ENCODE measurements at places on chromosomes 16 and 17. TPM values are rescaled to one million over a fixed set of nuclear protein-coding genes. Genes with fewer than 3 reads are reported as not detected.

Gene RCVRN
- not detected for total RNA-seq

Gene CD300A
- total RNA-seq = 0.88 TPM

DNA sequence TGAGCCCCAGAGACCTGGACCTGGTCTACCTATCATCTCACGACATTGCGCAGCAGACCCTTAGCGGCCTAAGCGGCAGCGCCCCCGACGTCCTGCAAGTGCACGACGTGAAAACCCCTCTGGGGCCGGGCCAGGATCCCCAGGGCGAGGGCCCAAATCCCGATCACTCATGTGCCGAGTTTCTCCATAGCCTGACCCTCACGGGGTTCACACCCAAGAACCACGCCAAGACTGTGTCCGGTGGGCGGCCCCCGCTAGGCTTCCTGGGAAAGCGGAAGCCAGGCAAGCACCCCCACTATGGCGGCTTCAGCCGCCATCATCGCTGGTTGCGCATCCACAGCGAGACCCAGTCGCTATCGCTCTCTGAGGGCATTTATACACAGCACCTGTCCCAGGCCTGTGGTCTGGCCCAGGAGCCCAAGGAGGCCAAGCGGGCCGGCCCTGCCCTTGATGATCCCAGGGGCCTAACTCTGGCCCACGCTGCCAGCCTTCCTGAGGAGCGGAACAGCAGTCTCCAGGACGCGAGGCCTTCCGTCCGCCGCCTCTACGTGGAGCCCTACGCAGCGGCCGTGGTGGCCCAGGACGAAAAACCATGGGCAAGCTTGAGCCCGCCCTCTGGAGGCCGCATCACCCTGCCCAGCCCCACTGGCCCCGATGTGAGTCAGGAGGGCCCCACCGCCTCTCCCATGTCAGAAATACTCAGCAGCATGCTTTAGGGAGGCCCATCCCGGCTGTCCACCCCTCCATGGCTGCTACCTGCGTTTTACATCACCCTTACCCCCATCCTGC is 82.8 kb upstream of the NOG start:
- no peak overlapping the region for H3K4me3 ChIP-seq
- no peaks in the 10 kb centered on the region for H3K36me3 ChIP-seq
- H3K4me1 ChIP-seq = no peaks in the 10 kb centered on the region
- H3K27ac ChIP-seq = no peak overlapping the region
- H3K27me3 ChIP-seq = no peaks in the 10 kb centered on the region

DNA sequence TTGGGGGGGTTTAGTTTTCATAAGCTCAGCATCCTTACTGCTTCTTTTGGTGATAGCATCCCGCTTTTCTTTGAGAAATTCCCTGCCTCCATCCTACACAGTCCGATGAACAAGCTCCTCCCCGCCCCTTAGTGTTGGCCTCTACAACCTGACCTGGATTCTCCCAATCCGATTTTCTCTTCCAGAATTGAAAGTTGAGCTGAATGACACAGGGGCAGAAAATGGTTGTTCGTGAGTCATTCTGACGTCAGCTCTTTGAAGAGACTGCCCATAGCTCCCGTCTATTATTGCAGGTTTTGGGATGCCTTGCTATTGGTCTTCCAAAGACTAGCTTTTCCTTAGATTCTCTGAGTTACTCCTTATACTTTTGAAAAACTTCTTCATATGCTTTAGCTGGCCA is 279.7 kb downstream of the SLC39A11 start:
- H3K27ac ChIP-seq = no peak overlapping the region
- no peaks in the 10 kb centered on the region for H3K4me1 ChIP-seq
- peaks cover 46% of the 10 kb centered on the region for H3K36me3 ChIP-seq
- no peak for DNase-seq

Gene TNFRSF17
- not detected for total RNA-seq

Gene ITGB3
- total RNA-seq = 4.9 TPM

Measured in esophagus squamous epithelium (tissue), 5 donors.